ENCODE measurements at places on chromosomes 16 and 17.

DNA sequence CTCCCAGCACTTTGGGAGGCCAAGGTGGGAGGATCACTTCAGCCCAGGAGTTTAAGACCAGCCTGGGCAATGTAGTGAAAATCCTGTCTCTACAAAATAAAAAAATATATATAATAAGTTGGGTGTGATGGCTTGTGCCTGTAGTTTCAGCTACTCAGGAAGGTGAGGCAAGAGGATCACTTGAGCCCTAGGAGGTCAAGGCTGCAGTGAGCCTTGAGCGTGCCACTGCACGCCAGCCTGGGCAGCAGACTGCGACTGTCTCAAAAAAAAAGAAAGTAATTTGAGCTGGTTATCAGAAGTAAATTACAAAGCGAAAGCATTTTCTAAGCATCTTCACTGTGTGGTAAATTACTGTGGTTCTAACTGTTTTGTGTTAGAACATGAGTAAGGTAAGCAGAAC, 66.2 kb downstream of the NQO1 start:
- DNase-seq = no peak

DNA sequence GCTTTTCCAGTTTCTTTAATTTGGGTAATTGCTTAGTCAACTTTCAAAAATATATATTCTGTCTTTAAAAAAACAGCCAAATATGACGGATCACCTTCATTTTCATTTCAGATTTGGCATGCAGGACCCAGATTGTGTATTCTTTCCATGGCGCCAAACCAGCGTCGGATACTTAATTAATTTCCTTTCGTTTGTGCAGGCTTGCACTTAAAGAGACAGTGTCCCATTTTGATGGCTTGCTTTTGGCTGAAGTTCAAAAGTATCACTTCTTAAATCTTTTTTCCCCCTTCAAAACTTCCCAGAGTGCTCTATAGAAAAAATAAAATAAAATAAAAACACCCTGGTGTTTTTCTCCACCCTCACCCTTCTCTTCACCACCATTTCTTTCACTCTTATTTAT, 394.5 kb upstream of the SOX9 start:
- DNase-seq = no peak

- DNase-seq = no peak
Measured at GRCh38 chr16:80804056-80804525, 307 bp downstream of the CDYL2 start.

- no peak for DNase-seq
Measured at GRCh38 chr16:59252317-59252716, 518.2 kb upstream of the GOT2 start.

DNA sequence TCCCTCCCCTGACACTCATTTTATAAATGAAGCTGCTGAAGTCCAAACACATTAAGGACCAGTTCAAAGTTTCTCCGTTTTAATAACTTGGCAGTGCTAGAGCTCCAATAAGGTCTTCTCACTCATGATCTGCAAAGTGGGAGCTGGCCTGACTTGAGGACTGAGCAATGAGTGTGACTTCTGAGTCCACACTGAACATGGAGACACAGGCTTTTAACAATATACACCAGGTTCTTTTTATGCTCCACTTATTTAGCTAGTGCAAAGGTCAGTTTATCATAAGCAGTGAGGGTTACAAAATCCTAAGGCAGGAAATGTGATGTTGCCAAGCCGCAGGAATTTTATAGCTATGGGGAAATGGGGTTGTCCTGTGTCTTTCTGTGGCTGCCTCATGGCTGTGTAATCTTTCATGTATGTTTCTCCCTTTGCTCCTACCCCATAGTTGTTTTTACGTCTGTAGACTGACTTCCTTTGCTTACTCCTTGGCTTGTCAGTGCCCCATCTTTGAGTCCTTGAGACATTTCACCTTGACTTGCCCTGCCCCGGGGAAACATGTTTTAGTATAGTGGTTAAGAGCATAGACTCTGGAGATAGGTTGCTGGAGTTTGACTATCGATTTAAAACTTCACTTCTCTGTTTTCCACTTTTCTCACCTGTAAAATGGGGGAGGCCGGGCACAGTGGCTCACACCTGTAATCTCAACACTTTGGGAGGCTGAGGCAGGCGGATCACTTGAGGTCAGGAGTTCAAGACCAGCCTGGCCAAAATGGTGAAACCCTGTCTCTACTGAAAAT, 12.2 kb upstream of the MMD start:
- peak; percentile 83 for DNase-seq

DNA sequence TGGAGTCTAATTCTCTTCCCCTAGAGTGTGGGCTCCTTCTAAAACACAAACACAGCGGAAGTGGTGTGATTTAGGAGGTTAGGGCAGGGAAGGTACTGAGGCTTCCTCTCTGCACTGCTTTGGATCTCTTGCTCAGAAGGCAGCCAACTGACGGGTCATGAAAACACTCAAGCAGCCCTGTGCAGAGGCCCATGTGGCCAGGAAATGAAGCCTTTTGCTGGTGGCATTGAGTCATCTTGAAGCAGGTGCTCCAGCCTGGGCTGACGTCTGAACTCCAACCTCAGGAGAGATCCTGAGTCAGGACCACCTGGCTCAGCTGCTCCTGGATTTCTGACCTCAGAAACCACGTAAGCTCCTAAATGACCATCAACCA, 72.9 kb downstream of the MRM1 start:
- DNase-seq = no peak

GRCh38 chr17:76009969-76010661, 9.5 kb downstream of the CDK3 start:
- no peak for DNase-seq

DNA sequence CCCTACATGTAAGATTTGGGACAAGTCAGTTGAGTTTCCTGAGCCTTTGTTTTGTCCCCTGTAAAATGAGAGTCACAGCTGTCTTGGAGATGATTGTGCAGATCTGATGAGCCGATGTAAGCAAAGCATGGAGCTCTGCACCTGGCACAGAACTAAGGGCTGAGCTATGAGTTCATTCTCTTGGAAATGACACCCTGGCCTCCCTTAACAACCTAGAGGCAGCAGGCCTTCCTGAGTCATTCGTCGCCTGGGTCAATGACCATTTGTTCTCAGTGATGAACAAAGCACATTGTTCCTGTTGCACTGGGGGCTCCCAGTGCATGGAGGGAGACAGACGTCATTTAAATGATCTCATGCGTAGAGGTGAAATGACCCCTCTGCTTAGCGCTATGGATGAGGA, 62.8 kb upstream of the GCSH start:
- no peak for DNase-seq

- no peak for DNase-seq
Measured at GRCh38 chr16:85832570-85833218, 33.2 kb downstream of the COX4I1 start.

GRCh38 chr16:66231452-66232160, 134.9 kb upstream of the CDH5 start:
- peak; percentile 7 for DNase-seq

GRCh38 chr17:38441429-38442061, 13.3 kb downstream of the ARHGAP23 start:
- no peak for DNase-seq

GRCh38 chr17:73785958-73786743, 141.9 kb upstream of the SDK2 start:
- DNase-seq = no peak

DNA sequence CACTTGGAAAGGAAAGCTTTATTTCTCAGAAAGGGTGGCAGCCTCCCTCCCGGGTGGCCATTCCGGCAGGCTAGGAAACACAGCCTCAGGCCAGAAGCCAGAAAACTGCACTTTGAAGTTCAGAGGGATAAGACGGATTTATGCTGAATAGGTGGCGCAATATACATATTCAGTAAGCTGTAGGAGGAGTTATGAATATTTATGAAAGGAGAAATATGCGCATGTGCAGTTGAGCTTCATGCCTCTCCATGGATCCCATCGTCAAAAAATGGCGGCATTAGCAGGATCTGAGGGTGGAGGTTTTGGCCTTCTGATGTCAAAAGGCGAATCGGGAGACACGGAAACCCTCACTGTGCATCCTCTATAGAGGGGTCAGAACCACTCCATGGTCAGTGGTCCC, 82.3 kb downstream of the KATNIP start:
- no peak for DNase-seq

GRCh38 chr17:78485290-78486168, 91.7 kb downstream of the DNAH17 start:
- DNase-seq = no peak

GRCh38 chr16:64196444-64196843, 925.4 kb downstream of the CDH11 start:
- no peak for DNase-seq

- DNase-seq = no peak
Measured at GRCh38 chr17:29383686-29384085, 6.5 kb upstream of the TAOK1 start.

DNA sequence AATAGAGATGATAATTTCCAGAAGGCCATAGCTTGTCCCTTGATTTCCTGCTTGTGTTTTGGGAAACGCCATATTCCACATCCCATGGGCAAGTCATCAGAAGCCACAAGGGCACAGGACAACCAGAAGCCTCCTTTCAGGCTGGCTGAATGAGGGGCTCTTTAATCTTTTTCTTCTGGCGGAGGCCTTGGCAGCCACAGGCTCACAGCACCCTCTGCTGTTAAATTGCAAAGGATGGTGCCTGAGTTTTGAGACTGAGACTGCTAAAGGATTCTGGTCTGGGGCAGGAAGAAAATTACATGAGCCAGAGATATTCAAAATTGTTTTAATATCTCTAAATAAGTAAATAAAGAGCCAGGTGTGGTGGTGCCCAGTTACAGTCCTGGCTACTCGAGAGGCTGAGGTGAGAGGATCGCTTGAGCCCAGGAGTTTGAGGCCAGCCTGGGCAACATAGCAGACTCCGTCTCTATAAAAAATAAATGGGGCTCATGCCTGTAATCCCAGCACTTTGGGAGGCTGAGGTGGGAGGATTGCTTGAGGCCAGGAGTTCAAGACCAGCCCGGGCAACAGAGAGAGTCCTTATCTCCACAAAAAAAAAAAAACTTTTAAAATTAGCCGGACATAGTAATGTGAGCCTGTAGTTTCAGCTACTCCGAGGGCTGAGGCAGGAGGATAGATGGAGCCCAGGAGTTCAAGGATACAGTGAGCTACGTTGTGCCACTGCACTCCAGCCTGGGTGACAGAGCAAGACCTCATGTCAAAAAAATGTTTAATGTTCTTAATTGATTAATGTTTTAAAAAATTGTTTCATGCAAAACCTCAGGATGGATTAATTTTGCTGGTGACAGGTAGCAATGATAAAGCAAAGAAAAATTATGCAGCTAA, 26.3 kb downstream of the AARSD1 start:
- peak; percentile 71 for DNase-seq

DNA sequence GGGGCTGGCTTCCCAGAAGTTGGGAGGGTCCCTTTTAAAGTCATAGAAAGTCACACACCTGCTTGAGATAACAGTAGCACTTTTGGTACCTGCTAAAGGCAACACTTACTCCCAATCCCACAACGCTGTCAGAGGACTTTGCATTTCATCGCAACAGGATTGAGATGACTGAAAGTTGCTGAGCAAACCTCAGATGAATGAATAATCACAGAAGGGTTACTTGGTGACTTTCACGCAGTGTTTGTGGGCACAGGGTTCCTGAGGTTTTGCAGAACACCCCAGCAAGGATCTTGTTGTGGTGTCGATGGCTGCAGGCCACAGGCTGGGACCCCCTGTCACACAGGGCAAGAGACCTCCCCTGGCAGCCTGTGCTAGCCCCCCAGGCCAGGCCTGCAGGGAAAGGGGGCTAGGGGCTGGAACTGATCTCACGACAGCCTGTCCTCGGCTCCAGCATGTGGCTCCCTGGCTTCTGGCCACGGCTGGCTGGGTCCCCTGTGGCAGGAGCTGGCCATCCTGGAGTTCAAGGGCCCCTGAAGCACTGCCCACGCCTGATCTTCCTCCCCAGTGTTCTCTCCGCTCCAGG, 79.4 kb upstream of the CBX4 start:
- no peak for DNase-seq

DNA sequence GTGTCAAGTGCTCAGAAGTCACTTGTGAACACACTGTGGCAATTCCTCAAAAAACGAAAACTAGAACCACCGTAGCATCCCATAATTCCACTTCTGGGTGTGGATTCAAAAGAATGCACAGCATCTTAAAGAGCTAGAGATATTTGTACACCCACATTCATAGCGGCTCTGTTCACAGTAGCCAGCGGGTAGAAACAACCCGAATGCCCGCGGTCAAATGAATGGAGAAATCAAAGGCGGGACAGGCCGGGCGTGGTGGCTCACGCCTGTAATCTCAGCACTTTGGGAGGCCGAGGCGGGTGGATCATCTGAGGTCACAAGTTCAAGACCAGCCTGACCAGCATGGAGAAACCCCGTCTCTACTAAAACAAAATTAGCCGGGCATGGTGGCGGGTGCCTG, 337.5 kb downstream of the SEC14L1 start:
- no peak for DNase-seq

DNA sequence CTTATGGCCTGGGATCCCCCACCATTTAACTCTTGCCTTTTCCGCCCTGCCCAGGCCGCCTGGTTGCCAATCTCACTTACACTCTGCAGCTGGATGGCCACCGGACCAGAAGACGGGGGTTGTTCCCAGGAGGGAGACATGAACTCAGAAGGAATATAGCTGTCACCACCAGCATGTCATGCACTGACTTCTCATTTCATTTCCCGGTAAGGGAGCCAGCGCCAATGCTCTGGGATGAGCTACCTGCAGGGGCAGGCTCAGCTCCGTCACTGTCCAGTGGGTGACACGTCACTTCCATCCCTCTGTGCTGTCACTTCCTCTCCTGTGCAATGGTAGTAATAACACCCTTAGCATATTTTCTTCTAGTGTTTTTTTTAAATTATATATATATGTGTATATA, 26.7 kb downstream of the ITGAL start:
- no peak for DNase-seq

- no peak for DNase-seq
Measured at GRCh38 chr17:43984521-43984920, 19.9 kb upstream of the NAGS start.

GRCh38 chr16:50974438-50975036, 176.5 kb downstream of the SALL1 start:
- no peak for DNase-seq

DNA sequence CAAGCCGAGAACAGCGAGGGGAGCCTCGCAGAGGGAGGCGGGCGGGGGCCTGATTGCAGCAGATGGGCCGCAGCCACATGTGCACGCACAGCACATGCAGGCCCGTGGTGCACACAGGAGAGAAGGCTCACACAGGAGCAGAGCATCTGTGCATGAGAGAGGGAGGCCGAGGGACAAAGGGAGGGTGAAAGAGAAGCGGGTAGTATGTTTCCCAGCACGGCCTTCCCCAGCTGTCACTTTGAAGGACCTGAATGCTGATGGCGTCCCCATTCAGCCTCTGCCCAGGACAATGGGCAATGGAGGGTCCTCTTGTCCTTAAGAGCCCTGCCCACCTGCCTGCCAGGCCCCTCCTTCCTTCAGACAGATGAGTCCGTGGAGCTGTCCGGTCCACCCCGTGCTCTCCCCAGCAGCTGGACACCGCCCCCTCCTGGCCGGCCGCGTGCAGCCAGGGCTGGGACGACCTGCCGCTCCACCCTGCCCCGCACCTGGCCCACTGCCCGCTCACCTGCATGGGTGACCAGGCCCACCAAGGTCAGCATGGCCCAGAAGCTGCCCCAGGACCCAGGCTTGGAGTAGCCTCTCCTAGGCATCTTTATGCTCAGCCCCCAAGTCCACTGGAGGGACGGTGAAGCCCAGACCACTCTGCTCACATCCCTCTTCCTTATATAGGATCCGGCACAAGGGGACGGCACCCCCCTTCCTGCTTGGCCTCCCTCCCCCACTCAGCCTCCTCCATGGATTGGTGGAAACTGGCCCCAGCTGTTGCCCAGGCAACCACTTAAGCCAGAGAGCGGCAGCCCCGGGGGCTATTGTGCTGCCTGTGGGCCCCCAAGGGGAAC, at the start of gene BTBD17:
BTBD17 (minus strand) TSS at position 639 of the 839 bp plus-strand sequence; CDS start at position 590, 49 bp downstream.
- DNase-seq = no peak

- DNase-seq = no peak
Measured at GRCh38 chr17:60149691-60150582, at the start of gene CA4. CA4 (plus strand) TSS chr17:60149973; CDS start chr17:60150035, 62 bp downstream.

- peak; percentile 99 for DNase-seq
Measured at GRCh38 chr17:1714427-1714979, 4.3 kb upstream of the TLCD2 start.
